GF-D8 (cell line): ENCODE measurements at places on chromosomes 3 and 15.

DNA sequence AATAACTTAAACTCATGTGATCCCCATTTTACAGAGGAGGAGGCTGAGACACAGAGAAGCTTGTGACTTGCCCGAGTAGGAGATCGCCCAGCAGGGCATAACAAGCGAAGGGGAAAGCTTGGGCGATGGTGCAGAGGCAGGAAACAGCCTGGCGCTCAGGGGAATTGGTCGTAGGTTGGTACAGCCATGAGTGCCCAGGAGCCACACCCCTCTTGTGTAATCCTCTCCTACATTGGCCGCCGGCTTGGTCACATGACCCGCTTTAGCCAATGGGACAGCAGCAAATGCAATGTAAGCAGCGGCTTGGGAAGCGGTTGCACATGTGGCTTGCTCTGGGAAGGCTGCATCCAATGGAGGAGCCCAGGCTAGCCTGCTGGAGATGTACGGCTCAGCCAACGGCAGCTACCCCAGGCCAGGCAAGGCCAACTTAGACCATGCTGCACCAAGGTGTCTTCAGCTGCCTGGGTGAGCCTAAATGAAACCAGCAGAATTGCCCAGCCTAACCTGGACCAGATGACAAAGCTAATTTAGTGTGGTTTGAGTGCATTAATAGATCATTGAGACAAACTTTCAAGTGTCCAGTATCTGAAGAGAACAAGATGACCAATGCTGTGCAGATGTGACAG lies 50.3 kb upstream of the SLC6A6 start:
- DNase-seq: no peak

- no peak for DNase-seq
These were observed 15.2 kb downstream of the MRPS22 start for GRCh38 chr3:139358841-139359562.

DNA sequence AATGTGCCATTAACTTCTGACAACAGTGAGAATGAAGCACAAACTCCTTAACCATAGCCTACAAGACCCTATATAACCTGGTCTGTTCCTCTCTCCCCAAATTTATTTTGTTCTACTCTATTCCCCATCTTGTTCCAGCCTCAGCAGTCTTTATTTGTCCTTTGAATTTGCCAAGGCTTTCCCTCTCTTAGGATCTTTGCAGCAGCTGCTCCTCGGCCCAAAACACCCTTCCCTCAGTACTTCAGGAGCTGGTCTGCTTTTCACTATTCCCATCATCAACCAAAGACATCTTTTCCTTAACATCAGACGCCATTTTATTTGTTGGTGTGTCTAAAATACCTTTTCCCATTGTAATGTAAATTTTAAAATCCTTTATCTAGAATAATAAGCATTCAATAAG lies 10.2 kb downstream of the PRICKLE2 start:
- DNase-seq: no peak

- DNase-seq: no peak
These were observed 1028.6 kb downstream of the MCTP2 start for GRCh38 chr15:95259965-95260364.

GRCh38 chr3:143633816-143634215 lies 214.5 kb downstream of the SLC9A9 start:
- DNase-seq: no peak

DNA sequence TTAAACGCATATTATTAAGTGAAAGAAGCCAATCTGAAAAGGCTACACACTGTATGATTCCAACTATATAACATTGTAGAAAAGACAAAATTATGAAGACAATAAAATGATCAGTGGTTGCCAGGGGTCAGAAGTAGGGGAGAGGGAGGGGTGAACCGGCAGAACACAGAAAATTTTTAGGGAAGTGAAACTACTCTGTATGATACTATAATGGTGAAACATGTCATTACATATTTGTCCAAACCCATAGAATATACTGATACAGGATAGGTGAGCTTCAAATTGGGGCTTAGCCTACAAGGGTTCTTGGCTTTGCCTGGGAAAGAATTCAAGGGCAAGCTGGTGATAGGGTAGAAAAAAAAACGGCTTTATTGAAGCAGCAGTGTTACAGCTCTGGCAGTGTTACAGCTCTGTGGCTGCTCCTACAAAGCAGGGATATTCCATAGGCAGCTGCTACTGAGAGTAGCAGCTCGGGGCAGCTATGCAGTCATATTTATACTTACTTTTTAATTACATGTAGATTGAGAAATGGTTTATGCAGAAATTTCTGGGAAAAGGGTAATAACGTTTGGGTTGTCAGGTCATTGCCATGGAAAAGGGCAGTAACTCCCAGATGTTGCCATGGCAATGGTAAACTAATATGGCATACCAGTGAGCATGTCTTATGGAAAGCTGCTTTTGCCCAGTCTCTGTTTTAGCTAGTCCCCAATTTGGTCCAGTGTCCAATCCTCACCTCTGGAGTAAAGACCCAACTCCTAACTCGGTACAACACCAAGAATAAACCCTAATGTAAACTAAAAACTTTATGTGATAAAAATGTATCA lies 125.1 kb upstream of the SLC25A36 start:
- no peak for DNase-seq

DNA sequence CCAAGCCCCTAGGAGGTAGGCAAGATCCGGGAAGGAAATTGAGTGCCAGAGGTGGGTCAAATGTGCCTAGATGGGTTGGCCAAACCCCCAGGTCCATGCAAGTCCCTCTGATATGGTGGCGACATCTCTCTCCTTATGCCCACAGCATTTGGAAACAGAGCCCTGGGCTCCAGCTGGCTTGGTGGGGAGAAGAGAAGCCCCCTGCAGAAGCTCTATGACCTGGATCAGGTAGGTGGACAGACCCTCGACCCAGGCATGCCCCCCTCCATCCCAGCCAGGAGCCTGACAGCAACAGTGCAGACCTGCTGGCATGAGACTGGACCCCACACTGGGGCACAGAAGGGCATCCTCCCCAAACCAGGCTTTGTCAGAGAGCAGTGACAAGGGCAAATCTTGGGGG lies 12.2 kb downstream of the CHST13 start:
- DNase-seq: no peak

GRCh38 chr15:29935296-29936004 lies 113.2 kb upstream of the TJP1 start:
- DNase-seq: no peak

GRCh38 chr3:41583014-41583413 lies 378.9 kb downstream of the ULK4 start:
- no peak for DNase-seq

DNA sequence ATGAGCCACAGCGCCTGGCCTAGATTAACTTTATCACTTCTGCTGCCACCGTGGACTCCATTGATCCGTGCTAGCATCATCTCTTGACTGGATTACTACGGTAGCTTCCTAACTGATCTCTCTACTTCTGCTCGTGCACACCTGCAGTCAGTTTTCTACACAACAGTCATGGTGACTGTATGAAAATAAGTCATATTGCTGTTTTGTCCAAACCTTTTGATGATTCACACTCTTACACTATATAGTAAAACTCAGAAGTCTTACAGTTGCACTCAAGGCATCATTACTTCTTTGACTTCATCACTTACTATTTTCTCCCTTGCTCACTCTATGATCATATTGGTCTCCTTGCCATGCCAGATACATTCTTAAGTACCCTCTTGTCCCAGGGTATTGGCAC lies 10.1 kb downstream of the PDCD6IP start:
- no peak for DNase-seq

GRCh38 chr3:60192297-60193114 lies 1058.7 kb downstream of the FHIT start:
- no peak for DNase-seq
